Activated CD4-positive, alpha-beta T cell treated with anti-CD3 and anti-CD28 coated beads, Interleukin-2, amount 50 U/mL, for 4 hours (primary cell): ENCODE measurements at places on chromosomes 1 and 21.

DNA sequence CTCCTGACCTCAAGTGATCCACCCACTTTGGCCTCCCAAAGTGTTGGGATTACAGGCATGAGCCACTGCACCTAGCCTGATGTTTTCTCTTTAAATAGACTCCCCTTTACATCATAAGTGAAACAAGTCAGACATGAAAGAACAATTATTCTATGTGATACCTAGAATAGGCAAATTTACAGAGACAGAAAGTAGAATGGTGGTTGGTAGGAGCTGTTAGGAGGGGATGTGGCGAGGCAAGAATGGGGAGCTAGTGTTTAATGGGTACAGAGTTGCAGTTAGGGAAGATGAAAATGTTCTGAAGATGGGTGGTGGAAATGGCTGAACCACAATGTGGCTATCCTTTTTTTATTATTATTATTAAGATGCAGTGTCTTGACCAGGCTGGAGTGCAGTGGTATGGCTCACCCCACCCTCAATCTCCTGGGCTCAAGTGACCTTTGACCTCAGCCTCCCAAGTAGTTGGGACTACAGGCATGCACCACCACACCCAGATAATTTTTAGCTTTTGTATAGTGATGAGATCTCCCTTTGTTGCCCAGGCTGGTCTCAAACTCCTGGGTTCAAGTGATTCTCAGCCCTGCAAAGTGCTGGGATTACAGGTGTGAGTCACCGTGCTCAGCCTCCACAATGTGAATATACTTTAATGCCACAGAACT is 28.4 kb downstream of the ELF3 start:
- no peak for DNase-seq

DNA sequence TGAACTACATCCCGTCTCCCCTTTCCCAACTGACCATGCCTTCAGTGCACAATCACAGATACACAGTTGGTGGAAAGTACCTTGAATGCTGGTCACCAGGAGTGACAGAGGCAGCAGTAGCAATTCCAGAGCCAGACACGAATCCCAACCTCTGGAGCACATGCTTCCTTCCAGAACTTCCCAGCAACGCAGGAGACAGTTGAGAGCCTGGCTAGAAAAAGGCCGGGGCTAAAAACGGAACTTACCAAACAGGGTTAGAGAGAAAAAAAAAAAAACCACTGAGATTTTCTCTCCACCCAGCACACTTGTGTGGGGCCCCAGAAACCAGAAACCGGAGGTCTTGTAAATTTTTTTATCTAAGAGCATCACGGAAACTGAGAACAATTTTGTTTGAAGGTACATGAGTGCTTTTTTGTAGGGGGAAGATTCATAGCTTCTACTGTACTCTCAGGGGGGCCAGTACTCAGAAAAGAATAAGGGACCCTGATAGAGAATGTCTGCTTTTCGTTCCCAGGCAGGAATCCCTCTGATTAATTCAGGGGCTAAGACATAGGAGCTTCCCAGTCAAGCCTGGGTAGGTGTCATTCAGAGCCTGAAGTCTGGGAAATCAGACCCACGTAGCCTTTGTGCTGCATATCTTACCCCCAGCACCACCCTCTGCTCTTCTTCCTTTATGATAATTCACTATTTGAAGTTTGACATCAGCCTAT is at the start of gene CD48:
CD48 (minus strand) TSS at position 221 of the 710 bp plus-strand sequence; CDS start at position 162, 59 bp downstream.
- DNase-seq = peak; percentile 33

DNA sequence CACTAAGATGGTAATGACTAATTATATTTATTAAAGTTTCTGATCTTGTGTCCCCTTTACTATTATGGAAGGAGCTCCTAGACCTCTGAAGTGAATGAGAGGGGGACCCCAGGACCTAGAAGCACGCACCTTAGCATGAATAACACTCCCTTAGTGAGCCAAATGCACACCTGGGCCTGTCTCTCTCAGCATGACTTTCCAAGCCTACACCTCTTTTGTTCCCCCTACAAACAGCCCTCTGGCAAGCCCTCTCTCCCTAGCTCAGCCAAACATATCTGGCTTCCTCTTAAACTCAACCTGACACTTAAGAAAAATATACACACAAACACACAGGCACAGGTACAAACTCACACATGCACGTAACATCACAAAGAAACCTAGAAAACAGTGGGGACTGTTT is 7.3 kb upstream of the CTH start:
- DNase-seq = no peak

DNA sequence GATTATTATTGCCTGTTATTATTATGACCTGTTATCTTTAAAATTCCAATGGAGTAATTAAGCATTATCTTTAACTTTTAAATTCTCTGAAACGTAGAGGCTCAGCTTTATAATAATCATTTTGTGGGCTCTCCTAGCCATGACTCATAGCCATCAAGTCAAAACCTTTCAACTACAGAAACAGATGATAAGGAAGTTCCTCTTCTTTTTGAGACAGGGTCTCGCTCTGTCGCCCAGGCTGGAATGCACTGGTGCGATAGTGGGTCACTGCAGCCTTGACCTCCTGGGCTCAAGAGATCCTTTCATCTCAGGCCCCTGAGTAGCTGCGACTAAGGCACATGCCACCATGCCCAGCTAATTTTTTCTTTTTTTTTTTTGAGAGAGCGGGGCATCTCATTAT is 43.5 kb downstream of the CHML start:
- no peak for DNase-seq

DNA sequence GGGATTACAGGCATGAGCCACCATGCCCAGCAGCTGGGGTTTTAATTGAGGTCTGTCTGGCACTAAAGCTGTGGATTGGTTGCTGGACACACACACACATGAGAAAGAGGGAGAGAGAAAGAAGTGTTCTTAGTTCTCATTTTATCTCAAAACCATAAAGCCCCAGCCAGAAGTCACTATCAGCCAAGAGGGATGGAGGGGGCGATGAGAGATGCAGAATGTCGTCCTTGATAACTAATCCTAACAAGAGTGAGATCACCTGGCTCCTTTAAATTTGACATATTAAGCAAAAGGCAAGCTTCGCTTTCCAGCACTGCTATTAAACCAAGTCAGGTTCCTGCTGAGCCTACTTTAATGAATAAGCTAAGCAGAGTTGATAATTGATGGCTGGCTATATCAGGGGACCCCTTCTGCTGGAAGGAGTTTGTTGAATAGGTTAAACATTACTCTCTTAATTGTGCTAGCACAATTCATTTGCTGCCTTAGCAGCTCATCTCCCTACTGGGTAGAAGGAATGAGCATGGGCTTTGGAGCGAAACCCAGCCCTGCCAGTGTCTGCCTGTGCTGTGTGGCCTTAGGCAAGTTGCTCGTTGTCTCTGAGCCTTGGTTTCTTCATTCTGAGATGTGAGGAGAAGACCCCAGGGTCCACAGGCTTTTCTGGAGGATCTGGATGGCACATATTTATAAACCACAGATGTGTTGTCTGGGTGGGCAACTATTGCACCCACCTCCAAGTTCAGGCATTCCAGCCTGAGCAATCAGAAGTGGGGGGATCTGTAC is 50.8 kb downstream of the ALPL start:
- DNase-seq = no peak

DNA sequence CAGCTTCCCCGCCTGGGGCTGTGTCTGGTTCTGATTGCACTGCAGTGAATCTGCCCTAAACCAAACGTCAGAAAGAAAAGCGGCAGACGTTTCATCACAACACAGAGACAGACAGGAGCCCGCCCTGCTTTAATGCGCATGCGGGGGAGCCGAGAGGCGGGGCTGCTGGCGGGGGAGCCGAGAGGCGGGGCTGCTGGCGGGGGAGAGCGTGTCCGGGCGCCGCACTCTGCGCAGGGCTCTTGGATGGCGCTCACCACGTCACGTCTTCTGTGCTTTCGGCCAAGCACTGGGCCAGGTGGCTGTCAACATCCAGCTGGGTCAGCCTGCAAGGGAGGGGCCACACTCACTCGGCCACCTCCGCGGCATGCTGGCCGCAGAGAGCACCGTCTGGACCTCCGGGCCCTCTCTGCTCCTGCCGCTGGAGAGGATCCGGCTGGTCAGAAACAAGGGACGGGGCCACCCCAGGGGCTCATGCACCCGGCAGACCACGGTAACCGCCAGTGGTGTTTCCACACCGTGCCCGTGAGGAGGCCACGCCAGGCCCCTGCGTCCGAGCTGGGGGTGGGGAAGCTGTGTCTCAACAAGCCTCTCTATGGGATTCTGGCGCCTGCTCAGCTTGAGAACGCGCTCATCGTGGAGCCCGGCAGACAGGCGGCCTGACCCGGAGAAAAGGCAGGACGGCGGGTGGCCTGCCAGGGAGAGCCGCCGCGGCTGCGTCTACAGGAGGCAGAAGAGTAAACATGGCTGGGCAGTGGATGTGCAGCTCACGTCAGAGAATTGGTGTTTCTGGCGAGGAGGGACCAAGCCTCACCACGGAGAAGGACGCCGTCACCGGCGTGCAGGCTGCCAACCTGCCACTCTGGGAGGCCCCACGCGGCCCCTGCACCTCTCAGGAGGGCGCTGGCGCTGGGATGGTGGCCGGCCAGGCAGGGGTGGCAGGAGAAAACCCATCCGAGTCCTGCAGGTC is 4.8 kb downstream of the FAAP20 start:
- DNase-seq = peak; percentile 85

- no peak for DNase-seq
Measured at GRCh38 chr1:177596485-177596884, 373.4 kb downstream of the SEC16B start.

- DNase-seq = no peak
Measured at GRCh38 chr1:111541721-111542120, 38.3 kb upstream of the ADORA3 start.

DNA sequence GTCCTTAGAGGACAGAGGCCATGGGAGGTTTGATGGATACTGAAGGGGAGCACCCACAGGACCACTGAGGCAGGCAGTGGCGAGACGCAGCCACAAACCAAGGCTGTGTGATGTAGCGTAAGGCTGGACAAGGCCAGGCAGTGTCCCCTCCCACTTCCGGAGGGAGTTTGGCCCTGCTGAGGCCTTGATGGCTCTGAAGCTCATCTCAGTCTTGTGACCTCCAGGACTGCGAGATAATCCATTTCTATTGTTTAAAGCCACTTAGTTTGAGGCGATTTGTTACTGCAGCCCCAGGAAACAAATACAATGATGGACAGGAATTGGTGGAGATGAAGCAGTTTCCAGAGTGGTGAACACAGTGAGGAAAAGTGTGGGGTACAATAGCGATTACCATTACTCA is 15.3 kb downstream of the PIGP start:
- no peak for DNase-seq

DNA sequence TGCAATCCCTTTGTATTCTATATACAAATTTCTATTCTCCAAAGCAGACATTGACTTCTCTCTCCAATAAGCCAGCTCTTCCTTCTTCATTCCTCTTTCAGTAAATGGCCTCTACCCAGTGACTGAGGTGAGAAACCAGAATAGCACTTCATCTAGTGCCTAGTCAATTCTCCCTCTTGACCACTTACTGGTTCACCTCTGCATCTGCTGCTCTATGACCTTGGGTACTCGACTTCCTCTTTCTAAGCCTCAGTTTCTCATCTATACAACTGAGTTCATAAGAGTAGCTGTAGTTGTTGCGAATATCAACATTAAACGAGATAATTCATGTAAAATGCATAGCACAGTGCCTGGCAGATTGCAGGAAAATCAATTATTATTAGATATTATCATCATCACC is 12.4 kb downstream of the LYST start:
- no peak for DNase-seq

GRCh38 chr1:201254625-201255478 is 28.5 kb upstream of the PKP1 start:
- DNase-seq = peak; percentile 47

DNA sequence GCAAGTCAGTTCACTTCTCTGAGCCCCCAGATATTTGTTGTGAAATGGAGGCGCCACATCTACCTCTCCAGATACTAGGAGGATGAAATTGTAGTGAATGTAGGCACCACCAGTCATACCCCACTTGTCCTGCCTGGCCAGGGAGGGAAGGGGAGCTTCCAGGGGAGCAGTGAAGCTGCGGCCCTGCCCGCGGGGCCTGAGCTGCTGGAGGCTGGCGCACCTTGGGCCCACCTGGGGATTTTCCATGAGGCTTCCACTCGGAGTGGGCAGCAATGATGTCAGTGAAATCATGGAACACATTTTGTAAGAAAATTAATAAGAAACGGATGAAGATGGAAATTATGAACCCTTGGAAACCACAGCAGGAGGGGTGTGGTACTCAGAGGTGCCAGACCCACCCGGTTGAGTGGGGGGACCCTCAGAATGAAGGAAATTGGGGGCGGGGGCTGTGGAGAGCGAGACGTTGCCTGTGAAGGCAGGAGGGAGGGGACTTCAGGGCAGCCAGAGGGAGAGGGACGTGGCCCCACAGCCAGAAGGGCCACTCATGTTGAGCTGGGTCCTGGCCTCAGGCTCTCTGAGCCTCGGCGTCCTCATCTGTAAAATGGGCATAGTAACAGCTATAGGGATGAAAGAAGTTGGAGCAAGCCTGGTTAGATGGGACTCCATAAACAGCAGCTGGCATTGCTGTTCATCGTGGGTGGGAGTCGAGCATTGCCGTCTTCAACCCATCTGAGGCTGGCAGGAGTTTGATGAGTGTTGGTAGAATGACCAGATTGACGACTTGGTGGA is 101.6 kb downstream of the EPHB2 start:
- DNase-seq = no peak

GRCh38 chr1:63698001-63698838 is 75.6 kb upstream of the ROR1 start:
- DNase-seq = no peak

DNA sequence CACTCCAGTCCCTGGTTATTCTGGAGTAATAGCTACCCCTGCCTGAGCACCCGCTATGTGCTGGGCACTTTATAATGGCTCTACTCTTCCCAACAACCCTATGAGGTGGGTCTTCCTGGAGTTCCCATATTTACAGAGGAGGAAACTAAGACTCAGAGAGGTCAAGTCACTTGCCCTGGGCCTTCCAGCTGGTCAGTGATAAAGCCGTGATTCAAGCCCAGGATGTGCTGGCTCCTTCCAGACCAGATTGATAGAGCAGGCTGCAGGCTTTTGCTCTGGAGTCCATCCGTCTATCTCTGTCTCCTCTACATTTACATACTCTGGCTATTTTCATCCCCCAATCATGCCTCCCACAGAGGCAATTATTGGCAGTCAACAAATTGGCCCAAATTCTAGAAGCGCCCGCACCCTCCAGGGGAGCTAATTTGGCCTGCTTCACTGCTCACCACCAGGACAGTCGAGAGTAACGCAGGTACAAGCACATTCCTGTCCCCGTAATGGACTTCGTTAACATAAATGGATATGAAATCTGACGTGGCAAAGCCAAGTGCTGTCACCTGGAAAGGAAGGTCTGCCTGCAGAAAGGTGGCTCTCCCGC is 39.8 kb upstream of the SELENON start:
- no peak for DNase-seq
